Activated CD4-positive, alpha-beta T cell treated with anti-CD3 and anti-CD28 coated beads, Interleukin-2, amount 50 U/mL, for 1 hour (primary cell): ENCODE measurements at places on chromosomes 7 and 10.

- DNase-seq, result no peak
Measured at GRCh38 chr10:1120801-1121211, 64.6 kb downstream of the WDR37 start.

DNA sequence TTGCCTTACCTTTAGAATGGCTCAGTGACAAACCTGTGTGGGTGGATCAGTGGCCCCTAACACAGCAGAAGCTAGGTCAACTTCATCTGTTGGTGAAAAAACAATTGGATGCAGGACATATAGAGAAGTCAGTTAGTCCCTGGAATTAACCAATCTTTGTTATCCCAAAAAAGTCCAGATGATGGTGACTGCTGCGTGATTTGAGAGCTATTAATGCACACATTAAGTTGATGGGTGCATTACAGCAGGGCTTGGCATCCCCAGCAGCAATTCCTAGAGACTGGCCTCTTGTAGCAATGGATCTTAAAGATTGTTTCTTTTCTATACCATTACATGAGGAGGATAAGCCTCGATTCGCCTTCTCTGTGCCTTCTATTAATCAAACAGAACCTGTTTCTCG, 33.3 kb downstream of the OR13A1 start:
- DNase-seq, result no peak

DNA sequence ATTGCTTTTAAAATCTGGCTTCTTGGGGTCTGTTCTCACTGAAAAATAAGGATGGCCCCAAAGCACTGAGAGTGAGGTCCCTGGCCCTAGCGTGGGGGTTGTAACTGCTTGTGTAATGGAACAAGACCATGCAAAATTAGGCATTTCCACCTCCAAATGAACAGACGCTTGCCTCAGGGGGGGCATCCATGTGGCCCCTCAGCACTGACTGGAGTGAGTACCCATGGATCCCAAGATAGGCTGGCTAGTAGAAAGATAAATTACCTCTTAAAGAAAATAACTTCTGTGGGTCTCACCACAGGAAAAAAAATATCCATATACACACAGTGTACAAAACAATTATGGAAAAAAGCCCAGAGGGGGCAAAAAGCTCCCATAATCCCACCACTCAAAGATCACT, 15.2 kb upstream of the CPA1 start:
- DNase-seq, result no peak

DNA sequence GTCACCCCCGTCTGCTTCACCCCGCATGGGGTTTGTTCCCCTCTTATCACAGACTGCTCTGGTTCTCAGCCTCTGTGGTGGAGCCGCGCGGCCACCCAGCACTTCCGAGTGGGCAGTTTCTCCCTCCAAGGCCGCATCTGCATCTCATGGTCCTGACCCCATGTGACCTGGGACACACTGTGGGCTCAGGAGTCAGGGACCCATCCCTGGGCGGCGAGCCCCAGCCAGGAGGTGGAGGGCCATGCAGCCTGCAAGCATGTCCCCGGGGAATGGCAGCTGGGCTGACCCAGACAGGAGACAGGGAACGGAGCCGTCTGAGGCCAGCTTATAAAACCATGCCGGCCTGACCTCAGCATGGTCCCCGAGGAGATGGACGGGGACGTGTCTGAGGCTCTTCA, 25.2 kb upstream of the TTYH3 start:
- no peak for DNase-seq

GRCh38 chr7:71854546-71855397, 557.4 kb downstream of the CALN1 start:
- DNase-seq, result no peak

DNA sequence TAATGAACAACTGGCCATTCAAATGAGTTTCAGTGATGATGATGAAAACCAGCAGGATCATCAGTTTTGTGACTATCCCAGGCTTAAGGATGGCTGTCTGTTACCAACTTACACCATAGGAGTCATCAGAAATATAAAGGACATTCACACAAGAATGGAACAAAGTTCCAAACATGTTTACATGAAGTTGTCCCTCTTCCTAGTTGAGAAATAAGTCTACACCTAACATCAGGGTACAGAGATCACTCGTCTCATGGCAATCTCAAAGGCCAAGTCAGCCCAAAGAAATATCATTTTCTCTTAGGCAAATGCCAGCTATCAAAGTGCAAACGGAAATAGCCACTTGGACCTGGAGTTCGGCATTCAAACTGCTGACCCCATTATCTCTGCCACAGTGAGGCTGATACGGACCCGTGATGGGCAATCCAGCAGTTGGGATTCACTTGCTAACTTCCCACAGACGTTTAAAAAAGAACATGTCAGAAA, 53.0 kb downstream of the CREB3L2 start:
- DNase-seq, result no peak

- no peak for DNase-seq
Measured at GRCh38 chr7:100825751-100826513, 1.4 kb downstream of the EPHB4 start.

DNA sequence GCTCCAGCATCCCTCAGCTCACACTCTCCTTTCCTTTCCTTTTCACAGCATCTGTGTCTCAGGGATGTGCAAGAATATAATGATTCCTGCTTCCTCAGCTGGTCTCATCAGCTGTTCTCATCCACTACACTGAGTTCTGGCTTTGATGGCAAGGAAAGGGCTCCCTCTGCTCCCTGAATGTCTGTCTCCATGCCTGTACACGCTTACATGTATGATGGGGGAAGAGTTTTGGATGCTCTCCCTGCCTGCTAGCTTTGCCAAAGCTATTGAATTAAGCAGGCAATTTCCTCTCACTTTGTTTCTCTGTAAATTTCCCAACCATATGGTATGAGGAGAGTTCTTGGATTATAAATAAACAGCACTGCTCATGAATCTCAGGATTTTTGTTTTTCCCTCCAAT, 254.5 kb downstream of the SORCS3 start:
- no peak for DNase-seq

DNA sequence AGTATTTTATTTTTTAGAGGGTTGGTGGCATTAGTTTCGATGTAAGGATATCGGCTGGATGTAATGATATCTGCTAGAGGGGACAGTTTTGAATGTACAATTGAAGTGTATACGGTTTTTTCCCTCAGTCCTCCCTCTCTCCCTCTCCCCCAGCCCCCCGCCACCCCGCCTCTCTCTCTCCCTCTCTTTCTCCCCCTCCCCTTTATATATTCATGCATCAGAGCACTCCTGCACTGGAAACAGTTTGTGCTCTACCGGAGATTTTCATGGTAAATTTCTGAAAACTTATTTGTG, 1.6 kb downstream of the GLCCI1 start:
- DNase-seq, result peak; percentile 7

GRCh38 chr7:27941522-27941921, 201.6 kb downstream of the TAX1BP1 start:
- no peak for DNase-seq

DNA sequence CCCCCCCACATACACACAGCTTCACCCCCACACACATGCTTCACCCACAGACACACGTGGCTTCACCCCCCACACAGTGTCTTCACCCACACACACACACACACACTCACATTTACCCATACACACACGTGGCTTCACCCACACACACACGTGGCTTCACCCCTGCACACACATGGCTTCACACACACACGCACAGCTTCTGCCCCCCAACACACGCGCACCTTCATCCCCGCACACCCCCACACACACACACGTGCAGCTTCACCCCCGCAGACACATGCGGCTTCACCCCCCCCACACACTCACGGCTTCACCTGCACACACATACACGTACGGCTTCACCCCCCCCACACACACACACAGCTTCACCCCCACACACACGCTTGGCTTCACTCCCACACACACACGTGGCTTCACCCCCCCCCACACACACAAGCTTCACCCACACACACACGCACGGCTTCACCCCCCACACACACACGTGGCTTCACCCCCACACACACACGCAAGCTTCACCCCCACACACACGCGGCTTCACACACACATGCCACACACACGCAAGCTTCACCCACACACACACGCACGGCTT, 82.4 kb downstream of the NKX6-2 start:
- DNase-seq, result no peak

GRCh38 chr7:89926701-89927100, 227.6 kb upstream of the STEAP1 start:
- DNase-seq, result no peak

DNA sequence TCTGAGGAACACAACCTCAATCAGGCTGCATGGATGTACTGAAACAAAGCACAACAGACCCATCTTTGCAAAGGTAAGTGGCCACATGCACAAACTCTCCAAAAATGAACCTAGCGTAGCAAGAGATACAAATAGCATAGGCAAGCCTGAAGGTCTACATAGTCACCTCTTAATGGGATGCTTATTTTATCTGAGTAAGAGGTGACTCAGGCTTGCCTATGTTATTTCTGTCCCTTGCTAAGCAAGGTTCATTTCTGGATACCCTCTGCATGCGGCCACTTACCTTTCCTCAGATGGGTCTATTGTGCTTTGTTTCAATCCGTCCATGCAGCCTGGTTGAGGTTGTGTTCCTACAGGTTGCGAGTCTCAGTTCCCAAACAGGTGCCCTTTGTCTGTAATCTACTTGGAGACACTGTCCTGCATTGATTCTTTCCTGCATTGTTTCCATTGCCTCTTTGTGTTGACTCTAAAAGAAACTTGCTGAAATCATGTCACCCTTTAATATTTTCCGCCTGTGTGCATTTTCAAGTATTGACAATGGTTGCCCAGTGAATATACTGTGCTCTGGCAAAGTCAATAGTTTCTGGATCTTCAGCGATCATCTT, 291.8 kb upstream of the LYZL1 start:
- no peak for DNase-seq

DNA sequence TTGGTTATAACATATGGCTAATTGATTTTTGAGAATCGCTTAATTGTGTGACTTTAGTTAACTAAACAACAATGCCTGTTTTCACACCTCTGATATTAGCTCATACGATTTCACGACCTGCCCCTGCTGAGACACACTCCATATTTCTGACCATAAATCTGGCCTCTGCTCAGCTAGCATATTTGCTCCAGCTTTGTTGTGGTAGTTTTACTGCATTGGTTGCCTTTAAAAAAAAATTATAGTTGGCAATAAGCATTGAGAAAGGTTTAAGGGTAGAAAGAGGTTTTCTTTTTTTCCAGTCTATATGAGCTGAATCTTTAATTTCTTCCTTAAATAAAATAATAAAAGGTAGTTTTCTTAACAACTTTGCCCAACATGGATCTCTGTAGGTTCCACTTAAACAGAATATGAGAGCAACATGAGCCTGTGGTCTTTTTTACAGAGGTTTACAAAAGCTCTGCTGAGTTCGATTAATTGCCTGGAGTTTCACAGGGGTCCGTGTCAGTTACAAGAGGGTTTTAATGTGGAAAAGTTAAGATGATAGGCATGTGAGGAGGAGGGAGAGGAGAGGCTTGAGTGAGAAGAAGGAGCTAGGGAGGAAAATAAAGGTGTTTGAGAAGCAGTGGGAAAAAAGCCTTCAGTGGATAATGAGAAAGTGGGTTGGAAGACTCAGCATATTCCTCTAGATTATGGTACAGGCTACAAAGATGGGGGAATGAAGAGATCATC, 318.2 kb downstream of the CXCL12 start:
- no peak for DNase-seq

GRCh38 chr7:135184254-135184841, 13.8 kb upstream of the CYREN start:
- DNase-seq, result no peak

GRCh38 chr7:116095396-116095795, 64.8 kb upstream of the TFEC start:
- DNase-seq, result no peak

- no peak for DNase-seq
Measured at GRCh38 chr10:104445359-104445758, 91.7 kb downstream of the CFAP58 start.

- no peak for DNase-seq
Measured at GRCh38 chr7:25742316-25742715, 409.7 kb upstream of the NFE2L3 start.

GRCh38 chr7:90461219-90461618, 8.2 kb upstream of the PTTG1IP2 start:
- DNase-seq, result no peak

DNA sequence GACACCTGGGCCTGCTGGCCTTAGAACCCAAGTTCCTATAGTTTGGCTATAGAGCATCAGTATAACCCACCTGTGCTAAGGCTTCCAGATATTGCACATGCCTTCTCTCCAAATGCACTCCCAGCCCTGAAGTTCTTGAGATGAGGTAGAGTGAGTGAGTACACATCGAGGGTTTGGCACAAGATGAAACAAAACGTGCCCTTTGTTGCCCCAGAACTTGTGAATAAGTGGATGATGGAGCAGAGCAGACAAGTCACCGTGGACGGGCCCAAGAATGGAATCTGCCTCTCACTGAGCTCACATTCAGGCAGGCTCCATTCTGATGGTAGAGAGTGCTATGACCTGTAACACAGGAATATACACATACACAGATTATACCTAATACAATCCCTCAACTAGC, 73.0 kb upstream of the STK17A start:
- no peak for DNase-seq

- no peak for DNase-seq
Measured at GRCh38 chr7:148704189-148704588, 5.5 kb downstream of the CUL1 start.

DNA sequence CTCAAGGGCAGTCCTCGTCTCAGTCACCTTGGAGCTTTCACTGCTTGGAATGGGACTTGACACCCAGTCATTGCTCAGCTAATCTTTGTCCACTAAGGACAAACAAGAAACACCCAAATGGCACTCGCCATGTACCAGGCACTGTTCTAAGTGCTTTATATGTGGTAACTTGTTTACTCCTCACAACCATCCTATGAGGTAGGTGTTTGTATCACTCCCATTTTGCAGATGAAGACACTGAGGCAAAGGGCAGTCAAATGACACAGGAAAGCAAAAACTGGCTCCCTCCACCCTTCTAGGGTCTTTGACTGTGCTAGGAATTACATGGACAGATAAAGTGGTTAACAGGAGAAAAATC, 24.7 kb downstream of the DNAJB12 start:
- DNase-seq, result no peak
